Inflammatory macrophage treated with lipopolysaccharide for 4 hours (primary cell): ENCODE measurements at places on chromosomes 1 and 21.
A peak's percentile ranks its signal among the peaks of the same experiment; 100 is the strongest.

GRCh38 chr1:65138524-65138923, 9.5 kb upstream of the AK4 start:
- DNase-seq = no peak

- peak; percentile 33 for DNase-seq
Measured at GRCh38 chr1:235648954-235649367, 623 bp downstream of the GNG4 start.

GRCh38 chr1:5597991-5598823, 394.0 kb downstream of the NPHP4 start:
- DNase-seq = no peak

- no peak for DNase-seq
Measured at GRCh38 chr1:162700131-162700530, 67.9 kb downstream of the DDR2 start.

DNA sequence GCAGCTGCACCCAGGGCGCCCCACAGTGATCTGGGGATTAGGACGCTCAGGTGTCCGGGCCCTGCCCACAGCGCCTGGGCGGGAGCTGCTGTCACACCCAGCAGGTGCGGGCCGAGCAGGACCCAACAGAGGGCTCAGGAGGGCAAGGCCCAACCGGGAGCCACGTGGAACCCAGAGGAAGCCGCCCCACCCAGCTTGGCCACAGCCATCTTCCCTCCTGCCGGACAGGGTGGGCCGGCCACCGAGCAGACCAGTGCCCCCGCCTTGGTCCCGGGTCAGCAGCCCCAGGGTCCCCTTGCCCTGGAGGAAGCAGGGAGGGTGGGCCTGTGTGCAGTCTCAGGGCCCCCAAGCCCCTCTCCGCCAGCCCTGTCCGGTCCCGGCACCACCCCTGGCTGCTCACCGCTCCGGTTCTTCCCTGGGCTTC, 6.3 kb upstream of the TTLL10 start:
- no peak for DNase-seq

- no peak for DNase-seq
Measured at GRCh38 chr21:45148316-45148990, 74.1 kb downstream of the ADARB1 start.

DNA sequence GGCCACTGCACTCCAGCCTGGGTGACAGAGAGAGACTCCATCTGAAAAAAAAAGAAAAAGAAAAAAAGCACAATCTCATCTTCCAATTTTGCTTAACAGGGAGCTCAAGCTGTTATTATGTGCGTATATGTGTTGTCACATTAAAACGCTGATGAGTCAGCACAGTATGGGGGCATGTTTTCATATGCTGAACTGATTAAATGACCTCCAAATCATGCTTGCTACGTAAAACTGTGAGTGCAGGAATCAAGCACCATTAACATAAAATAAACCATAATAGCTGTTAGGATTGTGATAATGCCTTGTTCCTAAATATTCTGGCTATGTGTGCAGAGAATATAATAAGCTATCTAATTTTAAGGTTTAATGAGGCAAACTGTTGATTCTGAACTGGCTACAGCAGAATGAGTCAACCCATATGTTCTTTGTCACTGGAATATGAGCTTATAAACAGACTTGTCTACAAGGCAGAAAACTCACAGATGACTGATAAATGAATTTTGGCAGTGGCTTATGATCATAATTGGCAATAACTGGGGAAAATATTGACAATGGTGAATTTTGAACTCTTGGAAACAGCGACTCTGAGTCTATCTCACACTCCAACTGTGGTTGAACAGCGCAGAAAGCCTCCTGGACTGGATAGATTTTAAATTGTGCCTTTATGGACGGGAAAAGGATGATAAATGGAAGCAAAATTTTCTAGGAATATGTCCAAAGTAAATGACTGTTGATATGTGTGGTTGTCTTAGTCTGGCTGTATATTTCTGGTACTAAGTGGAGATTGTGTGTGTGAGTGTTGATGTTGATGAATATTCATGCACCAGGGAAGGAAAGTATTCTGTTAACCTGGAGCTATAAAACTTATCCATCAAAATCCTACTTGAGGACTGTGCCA, 75.5 kb downstream of the VCAM1 start:
- no peak for DNase-seq

DNA sequence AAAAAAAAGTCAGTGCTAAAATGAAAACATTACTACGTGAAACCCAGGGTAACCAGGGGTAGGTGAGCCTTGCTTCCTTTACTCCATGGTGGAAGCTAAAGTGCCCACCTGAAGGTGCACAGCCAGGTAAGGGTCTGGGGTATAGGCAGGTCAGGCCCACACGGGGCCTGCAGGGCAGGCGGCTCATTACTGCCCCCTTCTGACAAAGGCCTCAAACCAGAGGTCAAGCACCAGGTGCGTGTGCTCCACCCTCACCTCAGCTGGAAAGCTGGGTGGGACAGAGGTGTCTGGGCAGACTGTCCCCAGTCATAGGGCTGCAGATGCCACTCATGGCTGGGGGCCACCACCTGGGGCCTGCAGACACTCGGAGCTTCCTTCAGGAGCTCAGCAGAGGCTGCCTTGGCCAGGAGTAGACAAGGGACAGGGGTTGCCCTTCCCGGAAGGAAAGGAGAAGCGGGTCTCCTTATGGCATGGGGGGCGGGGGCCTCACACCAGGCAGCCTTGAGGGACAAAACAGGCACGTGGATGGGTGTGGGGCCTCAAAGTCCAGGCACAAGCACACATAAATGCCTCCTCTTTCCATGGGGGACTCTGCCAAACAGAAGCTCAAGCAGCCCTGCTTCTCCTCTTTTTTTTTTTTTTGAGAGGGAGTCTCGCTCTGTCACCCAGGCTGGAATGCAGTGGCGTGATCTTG, 36.2 kb downstream of the ACOT7 start:
- no peak for DNase-seq

DNA sequence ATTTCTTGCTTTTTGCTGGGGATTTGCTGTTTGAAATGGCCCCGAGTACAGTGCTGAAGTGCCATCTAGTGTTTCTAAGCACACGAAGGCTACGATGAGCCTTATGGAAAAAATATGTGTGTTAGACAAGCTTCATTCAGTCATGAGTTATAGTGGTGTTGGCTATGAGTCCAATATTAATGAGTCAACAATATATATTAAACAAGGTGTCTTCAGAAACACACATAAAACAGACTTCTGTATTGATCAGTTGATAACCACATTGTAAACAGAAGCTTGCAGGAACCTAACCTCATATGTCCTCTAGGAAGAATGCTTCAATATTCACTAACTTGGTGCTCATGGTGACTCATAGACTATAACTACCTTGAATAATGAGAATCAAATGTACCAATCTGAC, 1.7 kb upstream of the GJB5 start:
- no peak for DNase-seq

GRCh38 chr1:17470021-17470799, 30.7 kb upstream of the RCC2 start:
- DNase-seq = no peak

DNA sequence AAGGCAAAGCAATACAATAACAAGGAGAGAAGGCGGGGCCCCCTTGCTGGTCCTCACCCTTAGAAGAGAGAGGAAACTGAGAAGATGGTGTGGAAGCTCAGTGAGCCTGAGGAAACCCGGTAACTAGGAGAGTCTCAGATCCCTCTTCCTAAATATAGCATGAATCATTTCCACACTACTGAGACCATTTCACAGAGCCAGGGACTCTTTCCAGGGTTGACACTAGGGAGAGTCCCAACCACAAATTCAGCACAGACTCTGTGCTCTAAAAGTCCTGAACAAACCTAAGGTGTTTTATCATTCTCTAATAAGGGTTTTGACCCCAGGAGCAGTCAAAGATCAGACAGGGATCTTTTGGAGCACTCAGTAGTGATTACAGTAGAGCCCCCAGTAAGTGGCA, 647.7 kb downstream of the KCNT2 start:
- DNase-seq = no peak

DNA sequence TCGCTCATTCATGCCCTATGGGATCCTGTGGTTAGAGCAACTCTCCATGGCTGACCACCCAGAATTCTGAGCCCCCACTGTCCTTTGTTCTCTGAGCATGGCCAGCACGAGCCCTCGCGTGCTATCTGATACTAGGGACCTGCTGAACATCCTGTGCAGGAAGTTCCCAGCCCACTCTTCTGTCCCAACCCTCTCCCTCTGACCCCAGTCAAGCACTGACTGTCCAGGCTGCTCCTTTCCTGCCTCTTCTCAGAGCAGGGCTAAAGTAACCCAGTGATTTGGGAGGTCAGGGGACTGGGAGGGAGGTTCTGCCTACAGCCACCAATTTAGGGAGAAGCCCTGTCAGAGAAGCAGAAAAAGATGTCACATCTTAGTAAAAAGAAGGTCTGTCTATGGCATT, 21.2 kb downstream of the CYP4B1 start:
- no peak for DNase-seq

- DNase-seq = no peak
Measured at GRCh38 chr1:66831529-66832239, 30.6 kb upstream of the INSL5 start.

DNA sequence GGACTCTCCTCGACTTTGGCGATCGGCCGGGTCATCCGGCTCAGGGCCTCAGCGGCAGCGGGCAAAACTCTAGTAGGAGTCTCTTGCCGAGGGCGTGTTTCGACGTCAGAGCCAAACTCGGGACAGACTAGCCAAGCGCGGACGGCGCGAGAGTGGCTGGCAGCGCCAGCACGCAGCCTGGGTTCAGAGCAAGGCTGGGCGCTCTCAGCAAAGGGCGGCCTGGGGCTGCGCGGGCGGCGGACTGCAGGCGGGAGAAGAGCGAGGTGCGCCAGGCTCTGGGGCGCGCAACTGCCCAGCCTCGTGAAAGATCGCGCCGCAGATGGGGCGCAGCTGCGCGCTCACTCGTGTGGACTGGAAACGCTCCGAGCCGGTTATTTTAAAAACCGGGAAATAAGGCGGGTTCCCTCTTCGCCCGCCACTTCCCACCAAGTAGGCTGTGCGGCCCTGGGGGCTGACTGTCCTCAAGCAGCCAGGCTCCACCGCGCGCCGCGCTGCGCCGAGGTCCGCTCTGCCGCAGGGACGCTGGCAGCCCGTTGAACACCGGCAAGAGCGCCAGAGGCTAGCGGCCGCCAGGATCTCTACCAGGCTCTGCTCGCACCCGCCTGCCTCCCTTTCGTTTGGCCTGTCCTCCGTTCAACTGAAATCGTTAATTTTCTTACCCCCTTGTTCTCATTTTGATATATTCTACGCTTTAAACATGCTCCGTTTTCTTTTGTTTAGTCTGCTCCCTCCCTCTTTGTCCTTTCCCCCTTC, 2.4 kb downstream of the ALX3 start:
- DNase-seq = peak; percentile 17

DNA sequence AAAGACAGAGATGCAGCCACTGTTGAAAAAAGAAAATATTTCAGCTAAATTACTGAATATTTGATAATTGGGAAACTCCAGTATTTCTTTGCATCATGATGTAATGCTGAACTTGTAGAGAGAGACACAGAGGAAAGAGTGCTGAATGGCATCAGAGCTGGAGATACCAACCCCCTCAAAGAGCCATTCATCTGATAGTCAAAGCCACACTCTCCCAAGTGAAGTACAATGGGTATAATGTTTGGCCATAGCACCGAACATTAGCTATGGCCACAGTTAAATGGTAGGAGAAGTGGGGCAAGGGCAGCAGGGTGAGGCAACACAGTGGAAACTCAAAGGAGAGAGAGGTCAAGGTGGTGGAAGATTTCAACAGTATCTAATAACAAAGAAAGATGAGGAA, 107.5 kb upstream of the TNFSF4 start:
- DNase-seq = no peak

GRCh38 chr1:20409971-20410370, 76.0 kb downstream of the CAMK2N1 start:
- DNase-seq = no peak

- DNase-seq = no peak
Measured at GRCh38 chr1:235408503-235408960, 41.3 kb downstream of the TBCE start.
